SIG-M5 (cell line): ENCODE measurements at places on chromosomes 7 and 10.

DNA sequence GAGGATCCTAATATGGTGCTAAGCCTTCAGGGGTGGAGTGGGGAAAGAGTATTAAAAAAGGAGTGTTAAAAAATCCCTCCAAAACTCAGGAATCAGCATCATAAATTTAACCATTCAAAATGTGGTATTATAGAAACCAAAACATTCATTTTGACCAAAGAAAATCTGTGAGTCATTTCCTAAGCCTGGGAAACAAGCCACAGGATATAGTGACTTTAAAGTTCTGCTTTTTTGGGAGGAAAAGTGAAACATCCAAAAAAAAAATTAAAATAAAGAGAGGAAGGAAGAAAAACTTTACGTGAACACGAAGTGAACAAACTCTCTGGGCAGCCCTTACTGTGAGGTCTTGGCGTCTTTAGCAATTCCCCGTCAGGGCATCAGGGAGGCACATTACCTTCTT is 74.0 kb upstream of the GSDME start:
- no peak for DNase-seq

DNA sequence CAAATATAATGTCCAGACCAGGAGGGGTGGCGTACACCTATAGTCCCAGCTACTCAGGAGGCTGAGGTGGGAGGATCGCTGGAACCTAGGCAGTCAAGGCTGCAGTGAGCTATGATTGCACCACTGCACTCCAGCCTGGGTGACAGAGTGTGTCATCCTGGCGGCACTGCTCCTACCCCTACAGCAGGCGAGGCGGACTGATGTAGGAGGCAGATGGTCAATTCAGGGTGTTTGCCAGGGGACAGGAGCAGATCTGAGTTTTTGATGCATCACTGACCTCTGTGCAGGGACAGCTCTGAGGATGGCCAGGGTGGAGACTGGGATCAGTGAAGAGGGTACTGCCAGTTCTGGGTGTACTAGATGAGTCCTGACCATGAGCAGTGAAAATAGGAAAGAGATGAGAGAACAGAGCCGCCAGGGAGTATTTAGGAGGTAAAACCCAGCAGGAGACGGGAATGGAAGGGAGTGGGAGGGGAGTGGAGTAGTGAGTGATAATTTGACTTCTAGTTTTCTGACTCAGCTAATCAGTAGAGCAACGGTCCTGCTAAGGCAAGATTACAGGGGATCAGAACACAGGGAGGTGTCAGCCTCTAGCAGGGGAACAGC is 75.3 kb downstream of the HIP1 start:
- DNase-seq = no peak

GRCh38 chr10:78044699-78045098 is 11.0 kb downstream of the RPS24 start:
- DNase-seq = no peak

DNA sequence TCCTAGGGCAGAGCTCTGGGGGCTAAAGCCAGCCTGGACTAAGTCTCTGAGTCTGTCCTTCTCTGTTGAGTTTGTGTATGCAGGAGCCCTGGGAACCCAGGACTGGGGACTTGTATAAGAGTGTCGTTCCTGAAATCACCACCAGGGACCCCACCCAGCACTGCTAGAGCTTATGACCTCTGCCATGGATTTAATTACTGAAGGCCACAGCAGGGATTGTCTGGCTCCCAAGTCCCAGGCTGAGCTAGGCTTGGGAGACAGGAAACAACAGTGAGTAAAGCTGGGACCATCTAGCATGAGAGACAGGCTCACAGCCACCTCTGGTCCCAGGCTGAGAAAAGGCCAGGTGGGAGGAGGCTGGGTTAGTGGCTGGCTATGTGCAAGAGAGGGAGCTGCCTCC is 1.4 kb upstream of the TSPAN15 start:
- no peak for DNase-seq

DNA sequence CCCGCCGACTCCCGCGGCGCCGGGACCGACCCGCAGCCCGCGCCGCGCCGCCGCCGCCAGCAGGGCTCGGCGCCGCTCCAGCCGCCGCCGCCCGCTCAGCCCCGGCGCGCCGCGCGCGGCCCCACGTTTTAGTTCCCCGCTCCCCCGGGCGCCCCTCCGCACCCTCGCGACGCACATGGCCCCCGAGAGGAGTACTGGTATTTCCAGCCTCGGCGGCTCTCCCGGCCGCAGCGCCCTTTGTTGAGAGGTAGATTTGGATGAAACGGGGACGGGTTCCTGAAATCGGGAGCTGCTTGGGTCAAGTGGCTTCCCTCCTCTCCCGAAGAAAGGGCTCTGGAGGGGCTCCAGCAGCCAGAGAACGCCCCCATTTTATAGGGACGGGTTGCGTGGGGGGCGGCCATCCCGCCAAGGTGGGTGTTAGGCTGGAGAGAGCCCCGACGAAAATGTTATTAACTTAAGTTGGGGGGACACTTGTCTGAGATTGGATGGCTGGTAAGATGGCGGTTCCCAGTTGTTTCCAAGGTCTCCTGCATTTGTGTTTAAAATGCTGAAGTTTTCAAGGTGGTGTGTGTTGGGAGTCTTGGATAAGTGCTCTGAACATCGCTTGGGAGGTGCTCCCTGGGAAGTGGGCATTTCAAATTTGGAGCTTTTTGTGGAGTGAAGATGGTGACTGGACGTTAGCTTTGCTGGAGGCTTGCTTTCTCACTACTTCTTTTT is 1.2 kb downstream of the BMI1 start:
- no peak for DNase-seq

GRCh38 chr10:14578060-14578952 is 196.4 kb downstream of the FAM107B start:
- DNase-seq = no peak

- no peak for DNase-seq
Measured at GRCh38 chr10:119125942-119126341, 22.0 kb downstream of the DENND10 start.

- peak; percentile 8 for DNase-seq
Measured at GRCh38 chr7:17769918-17770317, 170.4 kb downstream of the SNX13 start.

DNA sequence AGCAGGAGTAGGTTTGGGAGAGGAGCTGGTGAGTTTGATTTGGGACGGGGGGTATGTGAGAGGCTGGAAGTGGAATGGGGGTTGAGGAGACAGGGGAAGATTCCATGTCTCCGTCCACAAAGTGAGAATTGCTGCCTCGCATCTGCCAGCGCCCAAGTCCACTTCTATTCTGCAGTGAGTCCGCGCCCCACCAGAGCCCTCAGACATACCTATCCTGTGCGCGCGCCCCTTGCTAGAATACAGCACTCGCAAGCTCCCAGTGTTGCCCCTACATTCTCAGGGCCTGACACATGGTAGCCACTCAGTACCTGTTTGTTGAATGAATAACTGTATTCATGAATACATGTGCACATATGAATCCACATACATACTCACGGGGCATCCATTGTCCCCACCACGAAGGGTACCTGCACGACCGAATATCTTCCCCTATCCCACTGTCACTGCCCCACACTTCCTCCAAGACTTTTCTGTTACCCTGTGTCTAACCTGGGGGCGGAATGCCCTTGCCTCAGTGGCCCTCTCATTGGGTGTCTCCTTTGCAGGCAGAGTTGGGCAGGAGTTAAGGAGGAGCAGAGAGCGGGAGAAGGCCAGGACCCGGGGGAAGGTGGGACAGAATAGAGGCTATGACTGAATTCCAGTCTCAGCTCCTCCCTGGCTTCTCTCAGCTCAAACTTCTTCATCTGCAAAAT is 19.9 kb downstream of the POLL start:
- DNase-seq = no peak

GRCh38 chr10:84424731-84425167 is 96.4 kb downstream of the CCSER2 start:
- no peak for DNase-seq

DNA sequence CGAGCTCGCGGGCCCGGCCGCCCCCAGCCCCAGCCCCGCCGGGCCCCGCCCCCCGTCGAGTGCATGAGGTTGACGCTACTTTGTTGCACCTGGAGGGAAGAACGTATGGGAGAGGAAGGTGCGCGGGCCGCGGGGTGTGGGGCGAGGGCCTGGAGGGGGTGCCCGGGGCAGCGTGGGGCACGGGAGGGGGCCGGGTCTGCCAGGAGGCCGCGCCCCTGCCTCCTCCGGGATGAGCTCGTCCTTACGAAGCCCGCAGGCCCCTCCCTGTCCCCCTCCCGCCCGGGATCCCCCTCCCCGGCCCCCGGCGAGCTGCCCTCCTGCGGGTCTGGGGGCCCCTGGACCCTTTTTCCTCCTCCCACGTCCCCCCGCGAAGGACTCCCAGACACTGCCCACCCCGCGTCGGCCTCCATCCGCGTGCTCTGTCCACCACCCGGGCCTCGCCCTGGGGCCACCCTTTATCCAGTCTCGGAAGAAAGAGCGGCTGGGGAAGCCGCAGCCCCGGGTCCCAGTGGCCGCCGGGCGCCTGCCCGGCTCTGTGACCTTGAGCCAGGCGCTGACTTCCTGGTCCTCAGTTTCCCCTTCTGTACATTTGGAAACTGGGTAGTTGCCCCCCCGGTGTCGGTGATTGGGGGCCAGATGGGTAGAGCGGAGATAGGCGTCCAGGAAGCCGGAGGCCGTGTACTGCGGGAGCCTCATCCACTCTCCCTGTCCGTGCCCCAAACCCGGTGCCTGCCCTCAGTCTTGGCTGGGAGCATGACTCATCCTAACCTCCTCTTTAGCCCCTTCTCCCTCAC is 521 bp downstream of the LIMK1 start:
- DNase-seq = no peak

DNA sequence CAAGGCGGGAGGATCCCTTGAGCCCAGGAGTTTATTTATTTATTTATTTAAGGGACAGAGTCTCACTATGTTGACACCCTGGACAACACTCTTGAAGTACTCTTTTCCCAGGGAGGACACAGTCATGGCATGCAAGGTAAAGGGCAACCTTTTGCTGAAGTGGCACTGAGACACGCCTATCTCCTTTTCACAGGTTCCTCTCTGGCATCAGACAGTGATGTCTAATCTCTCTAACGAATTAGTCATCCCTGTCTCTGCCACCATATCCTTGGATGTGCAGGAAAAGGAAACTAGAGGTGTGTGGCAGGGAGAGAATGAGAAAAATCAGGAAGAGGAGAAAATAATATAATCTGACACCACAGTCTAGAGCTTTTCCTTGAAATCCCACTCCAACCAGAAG is 19.5 kb downstream of the CPVL start:
- DNase-seq = no peak

DNA sequence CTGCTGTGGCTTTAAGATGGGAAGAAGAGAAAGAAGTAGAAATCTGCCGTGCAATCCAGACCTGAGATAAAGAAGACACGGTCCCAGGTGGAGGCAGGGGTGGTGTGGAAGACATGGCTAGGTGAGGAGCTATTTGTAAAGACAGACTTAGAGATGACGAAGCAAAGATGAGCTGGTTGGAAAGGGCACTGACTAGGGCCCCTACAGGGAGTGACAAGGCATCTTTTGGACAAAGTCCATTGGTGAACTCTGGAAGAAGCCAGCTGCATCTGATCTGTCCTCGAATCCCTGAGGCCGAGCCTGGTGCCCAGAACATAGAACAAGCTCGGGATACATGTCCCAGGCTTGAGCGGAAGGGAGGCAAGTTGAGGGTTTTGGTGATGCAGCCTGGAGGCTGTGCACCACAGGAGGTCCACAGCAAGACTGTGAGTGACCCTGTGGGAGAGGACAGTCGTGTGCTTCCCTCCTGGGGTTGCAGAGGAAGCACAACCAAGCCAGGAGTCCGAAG is 191.2 kb downstream of the ADAM12 start:
- no peak for DNase-seq

DNA sequence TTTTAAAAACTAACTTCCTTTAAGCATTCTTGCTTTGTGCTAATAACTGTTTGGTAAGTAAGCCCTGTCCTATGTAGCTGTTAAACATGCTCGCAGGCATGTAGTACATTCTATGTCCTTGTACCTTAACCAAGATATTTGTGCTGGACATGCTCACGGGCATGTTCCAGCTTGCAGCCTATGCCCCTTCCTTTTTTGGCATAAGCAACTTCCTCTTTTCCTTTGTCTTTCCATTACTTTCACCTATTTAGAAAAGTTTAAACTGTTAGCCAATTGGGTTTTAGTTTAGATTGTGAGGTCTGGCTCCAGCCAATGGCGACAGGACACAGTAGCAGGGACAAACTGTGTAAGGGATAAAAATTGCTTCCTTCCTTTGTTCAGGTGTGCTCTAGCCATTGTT is 14.4 kb upstream of the APBB1IP start:
- no peak for DNase-seq
